ENCODE measurements at places on chromosomes 11 and 22.
A peak's percentile ranks its signal among the peaks of the same experiment; 100 is the strongest.

- DNase-seq = no peak
Measured at GRCh38 chr11:110951950-110952503, 239.8 kb upstream of the ARHGAP20 start.

- no peak for DNase-seq
Measured at GRCh38 chr11:64759722-64760719, at the start of gene PYGM. Gene PYGM, minus strand, starts transcription at chr11:64759974. Its CDS starts 76 bp downstream, at chr11:64759898.

DNA sequence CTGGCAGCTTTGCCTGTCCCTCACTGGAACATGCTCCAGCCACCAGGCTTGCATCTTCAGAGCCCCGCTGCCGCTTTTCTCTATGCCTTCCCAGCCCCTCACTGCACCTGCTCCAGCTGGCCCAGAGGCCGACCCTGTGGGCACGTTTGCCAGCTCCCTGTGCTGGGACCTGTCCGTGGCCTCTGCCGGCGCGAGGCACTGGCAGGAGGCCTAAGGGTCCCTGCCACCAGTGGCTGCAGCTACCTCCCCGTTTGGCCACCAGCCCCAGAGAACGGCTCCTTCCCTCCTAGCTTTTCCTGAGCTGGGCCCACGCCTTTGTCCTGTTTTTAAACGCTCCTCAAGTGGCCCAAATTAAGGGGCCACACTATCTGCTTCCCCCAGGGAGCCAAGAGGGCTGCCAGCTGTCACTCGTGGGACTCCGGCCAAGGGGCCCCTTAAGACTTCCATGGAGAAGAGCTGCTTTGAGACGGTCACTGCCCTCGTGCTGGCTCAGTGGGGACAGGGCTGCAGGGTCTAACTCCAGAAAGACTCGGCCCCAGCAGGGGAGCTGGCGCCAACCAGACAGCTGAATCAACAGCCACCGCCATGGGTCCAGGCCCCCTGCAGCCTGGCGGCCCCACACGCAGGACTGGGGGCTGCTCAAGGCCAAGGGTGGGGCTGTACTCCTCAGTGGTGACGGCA, 24.6 kb upstream of the WNT7B start:
- no peak for DNase-seq

DNA sequence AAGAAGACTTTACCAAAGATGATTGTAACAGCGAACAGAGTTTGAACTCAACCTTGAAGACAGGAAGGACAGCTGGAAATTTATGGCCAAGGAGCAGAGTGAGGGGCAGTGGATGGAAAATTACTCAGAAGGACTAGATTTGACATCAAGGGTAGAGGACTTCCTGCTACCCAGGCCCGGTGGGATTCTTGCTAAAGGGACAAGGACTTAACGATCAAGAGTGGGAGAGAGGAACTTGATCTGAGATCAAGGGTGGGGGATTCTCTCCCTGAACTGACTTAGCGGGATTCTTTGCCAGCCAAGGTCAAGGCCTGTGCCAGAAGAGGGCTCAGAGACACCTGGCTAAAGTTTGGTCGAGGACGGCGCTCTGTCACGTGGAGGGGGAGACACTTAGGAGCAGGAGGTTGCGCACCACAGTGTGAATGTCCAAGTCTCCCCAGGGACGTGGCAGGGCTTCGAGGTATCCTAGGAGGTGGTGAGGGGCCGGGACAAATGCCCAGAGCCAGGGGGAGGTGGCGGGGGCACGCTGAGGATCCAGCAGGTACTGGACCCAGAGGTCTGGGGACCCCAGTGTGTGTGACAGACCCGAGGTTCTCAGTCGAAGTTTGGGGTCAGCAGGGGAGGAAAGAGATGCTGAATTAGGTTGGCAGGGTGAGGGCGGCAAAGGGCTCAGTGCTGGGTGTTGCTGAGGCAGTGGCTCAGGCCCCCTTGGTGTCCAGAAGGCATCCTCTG, 46.1 kb upstream of the SHISAL1 start:
- DNase-seq = no peak

GRCh38 chr11:115606498-115607220, 102.4 kb upstream of the CADM1 start:
- no peak for DNase-seq

GRCh38 chr22:36160499-36160942, at the start of gene APOL3:
Gene APOL3, minus strand, starts transcription at chr22:36160755. Its CDS starts 11,700 bp downstream, at chr22:36149055.
- peak; percentile 49 for DNase-seq

GRCh38 chr11:45665206-45665932, at the start of gene CHST1:
Gene CHST1, minus strand, starts transcription at chr11:45665622. Its CDS starts 14,699 bp downstream, at chr11:45650923.
- no peak for DNase-seq

DNA sequence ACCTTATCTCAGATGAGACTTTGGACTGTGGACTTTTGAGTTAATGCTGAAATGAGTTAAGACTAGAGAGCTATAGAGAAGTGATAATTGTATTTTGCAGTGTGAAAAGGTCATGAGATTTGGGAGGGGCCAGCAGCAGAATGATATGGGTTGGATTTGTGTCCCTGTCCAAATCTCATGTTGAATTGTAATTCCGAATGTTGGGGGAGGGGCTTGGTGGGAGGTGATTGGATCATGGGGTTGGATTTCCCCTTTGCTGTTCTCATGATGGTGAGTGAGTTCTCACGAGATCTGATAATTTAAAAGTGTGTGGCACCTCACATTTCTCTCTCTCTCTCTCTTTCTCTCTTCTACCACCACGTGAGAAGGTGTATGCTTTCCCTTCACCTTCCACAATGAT, 777.8 kb upstream of the LUZP2 start:
- no peak for DNase-seq

DNA sequence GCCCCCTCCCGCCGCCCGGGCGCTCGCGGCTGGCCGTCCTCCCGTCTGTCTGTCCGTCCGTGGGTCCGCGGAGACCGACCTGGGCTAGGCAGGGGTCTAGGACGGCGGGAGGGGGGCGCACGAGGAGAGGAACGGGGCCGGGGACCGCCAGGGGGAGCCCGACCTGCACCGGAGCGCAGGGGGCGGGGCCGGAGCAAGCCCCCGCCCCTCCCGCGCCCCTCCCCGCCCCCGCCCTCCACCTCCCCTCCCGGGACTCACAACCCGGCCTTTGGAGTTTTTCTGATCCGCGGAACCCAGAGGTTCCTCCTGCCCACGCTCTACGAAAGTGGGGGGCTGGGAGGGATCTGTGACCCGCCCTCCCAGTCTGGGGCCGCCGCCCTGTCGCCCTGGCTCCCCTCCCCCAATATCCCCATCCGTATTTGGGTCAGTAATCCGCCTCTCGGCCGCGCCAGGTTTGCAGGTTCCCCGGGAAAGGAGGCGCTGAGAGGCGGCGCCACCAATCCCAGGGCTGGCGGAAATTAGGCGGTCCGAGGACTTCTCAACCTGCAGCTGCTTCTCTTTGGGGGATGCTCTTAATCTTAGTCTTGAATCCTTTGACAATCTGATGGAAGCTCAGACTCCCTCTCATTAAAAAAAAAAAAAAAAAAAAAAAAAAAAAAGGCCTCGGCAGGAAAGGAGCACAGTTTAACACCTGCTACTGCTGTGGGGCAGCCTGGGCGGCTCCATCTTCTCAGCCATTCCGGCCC, 925 bp upstream of the KCNJ11 start:
- DNase-seq = peak; percentile 87

DNA sequence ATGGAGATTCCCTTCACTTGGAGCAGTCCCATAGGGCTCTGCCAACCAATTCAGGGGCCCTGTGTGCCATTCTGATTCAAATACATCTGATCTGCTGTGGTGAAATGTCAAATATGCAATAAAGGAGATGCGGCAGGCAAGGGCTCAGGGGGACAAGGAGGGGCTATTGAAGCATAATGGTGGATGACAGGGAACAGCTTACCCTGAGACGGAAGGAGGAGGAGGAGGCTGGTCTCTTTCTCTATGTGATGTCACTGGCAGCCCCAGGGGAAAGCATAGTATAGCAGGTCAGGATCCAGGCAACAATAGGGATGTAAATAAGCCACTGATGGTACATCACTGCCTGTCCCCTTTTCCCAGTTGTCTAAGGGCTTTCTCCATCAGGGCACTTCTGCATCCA, 350.9 kb upstream of the SYN3 start:
- DNase-seq = no peak

- no peak for DNase-seq
Measured at GRCh38 chr11:13550761-13551160, 55.0 kb upstream of the PTH start.

GRCh38 chr11:35133656-35134055, 5.3 kb upstream of the CD44 start:
- DNase-seq = no peak

GRCh38 chr11:107785401-107785800, 73.2 kb downstream of the SLC35F2 start:
- no peak for DNase-seq

GRCh38 chr22:47219789-47220188, 457.3 kb downstream of the TBC1D22A start:
- DNase-seq = no peak

DNA sequence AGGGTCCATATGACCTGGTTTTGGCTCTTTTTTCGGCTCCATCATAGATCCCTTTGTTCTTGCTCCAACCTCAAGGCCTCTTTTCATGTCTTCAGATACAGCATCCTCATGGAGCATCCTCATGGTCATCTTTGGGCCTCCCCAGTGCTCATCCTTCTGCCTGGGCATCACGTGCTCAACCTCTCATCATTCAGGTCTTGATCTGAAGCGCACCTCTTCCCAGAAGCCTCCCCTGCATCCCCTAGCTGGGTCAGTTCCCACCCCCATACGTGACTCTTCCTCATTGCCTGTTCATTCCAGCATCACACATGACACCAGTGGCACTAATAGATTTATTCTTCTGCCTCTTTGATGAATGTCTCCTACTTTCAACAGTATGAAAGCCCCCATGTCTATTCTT, 192.2 kb downstream of the MIAT start:
- no peak for DNase-seq

DNA sequence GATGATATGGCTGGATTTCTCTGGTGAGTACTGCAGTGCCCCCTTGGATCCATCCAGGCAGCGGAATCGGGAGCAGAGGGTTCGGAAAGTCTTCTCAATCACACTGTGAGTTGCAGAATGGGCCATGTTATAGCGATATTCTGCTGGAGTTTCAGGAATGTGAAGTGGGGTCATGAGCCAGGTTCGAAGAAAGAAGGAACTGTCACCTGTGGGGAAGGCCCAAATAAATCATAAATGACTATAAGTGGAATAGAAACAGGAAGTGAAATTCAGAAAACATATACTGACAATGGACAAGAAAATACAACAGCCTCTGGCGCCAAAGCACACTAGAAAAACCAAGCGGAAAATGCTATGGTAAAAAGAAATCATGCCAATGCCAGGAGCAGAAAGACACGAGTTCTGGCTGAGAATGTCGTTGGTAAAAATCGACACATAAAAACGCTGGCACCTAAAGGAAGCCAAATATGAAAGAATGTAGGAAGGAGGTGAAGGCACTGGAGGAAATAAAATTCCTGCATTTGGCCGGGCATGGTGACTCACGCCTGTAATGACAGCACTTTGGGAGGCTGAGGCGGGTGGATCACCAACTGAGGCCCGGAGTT, 10.0 kb upstream of the AMBRA1 start:
- no peak for DNase-seq

GRCh38 chr11:124627546-124627945, 4.9 kb downstream of the TBRG1 start:
- DNase-seq = no peak

Measured in CD8-positive, alpha-beta T cell (primary cell).